A549 (cell line): ENCODE measurements at places on chromosomes 13 and 19. TPM values are rescaled to one million over a fixed set of nuclear protein-coding genes. Genes with fewer than 3 reads are reported as not detected.

DNA sequence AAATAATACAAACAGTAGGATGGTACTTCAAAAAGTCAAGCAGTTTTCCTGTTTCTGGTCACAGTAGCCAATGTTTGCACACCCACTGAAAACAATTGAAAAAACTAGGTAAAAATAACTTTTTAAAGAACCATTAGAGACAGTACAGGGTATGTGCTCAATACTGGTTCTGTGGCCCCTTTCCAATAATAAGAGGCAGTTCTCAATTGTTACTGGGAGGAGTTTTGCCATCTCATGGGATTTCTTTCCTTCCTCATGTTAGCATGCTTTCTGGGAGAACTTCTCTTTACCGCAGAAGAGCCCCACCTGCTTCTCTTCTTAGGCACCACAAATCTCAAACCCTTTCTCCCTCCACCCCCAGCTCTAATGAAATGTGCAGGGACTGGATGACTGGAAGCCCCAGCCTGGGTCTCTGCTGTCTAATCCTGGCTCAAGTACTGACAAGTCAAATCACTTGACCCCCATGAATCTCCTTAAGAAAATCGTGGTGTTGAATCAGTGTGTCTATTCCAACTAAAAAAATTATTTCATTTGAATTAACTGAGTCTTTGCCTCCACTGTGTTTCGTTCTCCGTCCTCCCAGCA, 14.6 kb downstream of the METTL21C start:
- DNase-seq, result no peak

- no peak for DNase-seq
These were observed 133.4 kb upstream of the FNDC3A start for GRCh38 chr13:48842316-48842715.

DNA sequence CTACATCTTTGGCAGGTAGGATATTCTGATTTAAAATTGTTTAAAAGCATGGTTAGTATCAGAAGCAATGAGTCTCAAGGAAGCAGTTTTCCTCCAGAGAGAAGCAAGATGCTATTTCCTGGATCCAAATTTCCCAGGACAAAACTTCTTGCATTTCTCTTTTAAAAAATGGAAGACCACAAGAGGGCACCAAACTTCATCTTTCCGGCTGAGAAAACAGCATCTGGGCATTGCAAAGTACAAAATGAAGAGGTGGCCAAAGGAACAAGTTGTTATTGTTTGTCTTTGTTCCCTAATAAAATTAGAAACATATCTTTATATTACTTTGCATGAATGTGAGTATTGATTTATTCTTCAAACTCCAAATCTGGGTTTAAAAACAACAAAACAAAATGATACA, 60.0 kb upstream of the LRCH1 start:
- DNase-seq, result peak; percentile 11

DNA sequence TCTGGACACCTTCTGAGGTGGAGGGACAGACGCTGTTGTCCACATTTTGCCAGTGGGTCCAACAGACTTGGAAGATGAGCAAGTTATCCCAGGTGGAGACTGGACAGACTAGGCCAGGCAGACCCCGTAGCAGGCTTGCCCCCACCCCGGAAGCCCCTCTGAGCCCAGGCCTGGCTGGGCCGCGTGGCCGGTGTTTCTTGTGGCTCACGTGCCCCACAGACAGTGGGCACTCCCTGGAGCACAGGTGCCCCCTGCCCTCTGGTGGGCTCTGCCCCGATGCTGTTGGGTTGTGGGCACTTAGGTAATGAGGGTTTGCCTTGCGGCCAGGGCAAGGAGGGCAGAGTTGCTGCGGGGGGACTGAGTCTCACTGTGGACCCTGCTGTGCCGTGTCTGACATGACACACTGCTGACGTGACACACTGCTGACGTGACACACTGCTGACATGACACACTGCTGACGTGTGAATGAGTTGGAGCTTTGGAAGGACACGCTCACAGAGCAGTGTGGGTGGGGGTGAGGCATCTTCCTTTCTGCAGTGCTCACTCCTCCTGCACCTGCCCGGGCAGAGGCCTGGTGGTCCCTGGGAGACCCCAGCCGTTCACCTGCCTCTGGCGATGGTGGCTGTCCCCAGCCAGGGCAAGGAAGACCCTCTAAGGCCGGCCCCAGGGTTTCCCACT, 25.1 kb downstream of the DOT1L start:
- DNase-seq, result no peak

- DNase-seq, result no peak
These were observed 35.4 kb downstream of the ZNF787 start for GRCh38 chr19:56085571-56086275.

DNA sequence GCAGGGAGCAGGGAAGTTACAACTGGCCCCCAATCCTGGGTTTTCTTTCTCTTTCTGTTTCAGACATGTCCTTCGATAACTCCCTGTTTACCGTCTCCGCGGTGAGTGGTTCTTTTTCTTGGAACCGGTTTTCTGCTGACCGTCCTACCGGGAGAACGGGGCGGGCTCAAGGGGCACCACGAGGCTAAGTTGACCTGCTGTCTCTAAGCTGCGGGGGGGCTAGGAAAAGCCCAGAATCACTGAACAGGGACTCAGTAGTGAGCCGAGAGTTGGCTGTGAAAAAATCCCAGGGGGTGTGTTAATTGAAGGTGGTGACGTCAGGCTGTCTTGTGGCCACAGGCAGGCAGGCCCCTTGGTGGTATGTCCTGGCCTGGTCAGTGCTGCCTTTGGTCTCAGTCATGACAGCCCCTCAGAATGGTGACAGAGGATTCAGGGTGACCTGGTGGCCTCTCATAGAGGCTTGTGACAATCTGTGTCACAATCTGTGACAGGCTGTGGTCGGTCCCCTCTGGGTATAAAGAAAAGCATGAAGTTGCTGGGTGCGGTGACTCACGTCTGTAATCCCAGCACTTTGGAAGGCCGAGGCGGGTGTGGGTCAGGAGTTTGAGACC, 8.1 kb upstream of the CARM1 start:
- DNase-seq, result no peak

DNA sequence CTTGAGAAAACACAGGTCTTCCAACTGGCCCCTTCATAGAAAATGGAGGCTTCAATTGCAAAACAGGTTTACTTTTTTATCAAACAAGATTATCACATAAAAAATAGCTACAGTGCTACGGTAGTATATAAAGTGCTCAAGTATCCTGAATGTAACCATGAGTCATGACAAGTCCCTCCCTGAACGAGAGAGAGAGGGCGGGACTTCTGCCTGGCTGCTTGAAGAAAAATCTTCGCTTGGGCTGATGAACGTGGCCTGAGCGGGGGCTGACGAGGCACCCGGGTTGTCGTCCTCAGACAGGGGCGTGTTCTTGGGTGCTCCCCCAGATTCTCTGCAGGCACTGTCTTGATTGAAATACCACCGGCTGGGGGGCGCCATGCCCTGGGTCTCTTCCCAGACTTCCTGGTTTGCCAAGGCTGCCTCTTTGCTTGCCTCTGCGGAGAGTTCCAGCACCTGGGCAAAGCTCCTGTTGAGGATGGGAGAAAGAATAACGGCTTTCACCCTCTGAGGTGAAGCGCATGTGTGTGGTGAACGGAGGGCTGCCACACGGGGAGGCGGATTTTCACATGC, 23.2 kb upstream of the CPAMD8 start:
- peak; percentile 16 for DNase-seq

DCT gene
- not detected in 3 replicates for polyA plus RNA-seq

NAPA gene
- 92.5 to 101 TPM (median 94.2 TPM) in 3 replicates for polyA plus RNA-seq

DNA sequence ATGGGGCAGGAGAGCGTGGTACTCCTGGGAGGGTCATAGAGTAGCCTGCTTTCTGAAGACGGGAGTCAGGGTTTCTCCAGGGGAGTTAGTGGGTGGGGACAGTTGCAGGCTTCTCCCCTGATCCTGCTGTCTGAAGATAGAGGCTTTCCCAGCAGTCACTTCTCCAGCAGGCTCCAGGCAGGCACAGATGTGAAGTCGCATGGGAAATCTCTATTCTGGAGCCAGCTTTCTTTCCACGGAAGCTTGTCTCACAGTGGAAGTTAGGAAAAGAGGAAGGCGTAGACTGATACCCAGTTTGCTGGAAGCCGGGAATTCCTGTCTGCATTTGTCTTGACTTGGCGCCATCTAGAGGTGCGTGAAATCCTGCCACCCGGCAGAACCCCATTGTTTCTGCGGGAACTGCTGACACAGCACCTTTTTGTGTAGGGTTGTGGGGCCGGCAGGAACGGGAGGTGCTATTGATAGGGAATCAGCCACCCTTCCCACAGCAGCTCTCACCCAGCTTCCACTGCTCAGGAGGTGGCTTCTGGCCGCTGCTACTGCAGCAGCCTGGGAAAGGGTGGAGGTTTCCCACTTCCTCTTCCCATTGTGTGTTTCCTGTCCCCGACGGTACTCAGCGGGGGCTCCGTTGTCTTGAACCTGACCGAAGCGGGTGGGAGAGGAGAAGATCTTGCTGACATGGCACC, 28.5 kb upstream of the NPAS1 start:
- DNase-seq, result peak; percentile 77

GRCh38 chr19:49064029-49064629, 489 bp downstream of the NTF4 start:
- no peak for DNase-seq

DNA sequence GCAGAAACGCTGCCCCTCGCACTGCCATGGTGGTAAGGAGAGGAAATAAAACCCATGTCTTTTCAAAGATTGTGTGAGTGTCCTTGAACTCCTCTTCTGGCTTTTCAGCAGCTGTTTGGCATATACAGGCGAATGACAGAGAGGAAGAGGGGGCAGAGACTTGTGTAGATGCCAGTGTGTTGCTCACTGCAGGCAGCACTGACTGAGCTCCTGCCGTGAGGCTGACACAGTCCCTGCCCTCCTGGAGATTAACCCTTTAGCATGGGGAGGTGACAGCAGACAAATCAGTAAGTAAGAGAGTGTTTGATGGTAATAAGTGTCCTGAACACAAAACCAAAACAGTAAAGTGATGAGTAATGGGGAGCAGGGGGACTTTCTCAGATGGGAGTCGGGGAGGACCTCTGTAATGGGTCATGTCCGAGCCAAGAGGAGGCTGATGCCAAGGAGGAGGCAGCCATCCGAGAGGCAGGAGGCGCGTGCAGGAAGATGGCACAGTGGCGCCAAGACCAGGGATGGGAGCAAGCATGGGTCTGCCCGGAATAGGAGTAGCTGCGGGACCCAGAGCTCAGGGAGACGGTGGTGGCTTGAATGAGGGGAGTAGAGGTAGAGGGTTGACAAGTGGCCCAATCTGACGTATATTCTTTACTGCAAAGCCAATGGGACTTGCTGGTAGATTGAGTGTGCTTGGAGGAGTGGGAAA, 182.2 kb downstream of the FOXO1 start:
- DNase-seq, result no peak

DNA sequence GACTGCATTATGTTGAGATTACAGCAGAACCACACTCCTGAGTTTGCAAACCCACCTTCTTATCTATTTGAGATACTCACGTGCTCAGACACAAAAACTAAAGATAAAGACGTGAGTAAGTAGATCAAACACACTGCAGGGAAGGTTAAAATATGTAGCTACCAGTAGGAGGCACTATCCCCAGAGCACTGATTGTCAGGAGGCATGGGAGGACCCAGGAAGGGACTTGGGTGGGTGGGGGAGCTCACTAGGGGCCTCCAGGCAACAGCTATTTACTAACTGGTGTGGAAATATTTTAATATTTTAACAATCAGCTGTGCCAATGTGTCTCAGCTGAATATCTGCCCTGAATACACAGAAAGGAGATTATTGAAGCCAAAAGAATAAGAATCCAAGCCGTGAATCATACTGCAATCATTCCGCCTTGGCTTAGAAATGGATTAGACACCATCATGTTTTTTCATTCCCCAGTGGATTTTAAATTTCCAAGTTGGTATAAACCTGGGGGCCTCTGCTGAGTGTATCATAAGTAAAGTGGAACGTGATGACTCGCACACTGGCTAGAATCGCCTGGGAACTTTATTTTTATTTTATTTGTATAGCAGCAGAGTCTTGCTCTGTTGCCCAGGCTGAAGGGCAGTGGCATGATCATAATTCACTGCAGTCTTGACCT, 73.2 kb upstream of the CACNA1A start:
- DNase-seq, result no peak

- DNase-seq, result no peak
These were observed 8.6 kb upstream of the CNOT3 start for GRCh38 chr19:54128796-54129616.

DNA sequence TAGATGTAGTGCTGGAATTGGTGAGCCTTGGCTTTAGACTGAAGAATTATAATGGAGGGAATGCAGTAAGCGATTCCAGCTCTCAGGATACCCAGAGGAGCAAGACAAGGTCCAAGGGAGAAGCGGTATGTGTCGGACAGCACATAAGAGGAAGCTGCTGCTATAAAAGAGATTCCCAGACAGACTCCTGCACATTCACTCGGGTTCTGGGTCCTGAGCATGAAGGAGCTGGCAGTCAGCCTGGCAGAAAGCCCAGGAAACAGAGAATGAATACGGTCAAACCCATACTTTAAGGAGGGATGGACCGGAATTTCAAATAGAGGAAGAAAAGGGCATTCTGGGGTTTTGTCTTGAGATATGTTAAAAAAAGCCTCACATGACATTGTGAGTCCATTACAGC, 308.3 kb downstream of the DNAJC15 start:
- DNase-seq, result no peak

DNA sequence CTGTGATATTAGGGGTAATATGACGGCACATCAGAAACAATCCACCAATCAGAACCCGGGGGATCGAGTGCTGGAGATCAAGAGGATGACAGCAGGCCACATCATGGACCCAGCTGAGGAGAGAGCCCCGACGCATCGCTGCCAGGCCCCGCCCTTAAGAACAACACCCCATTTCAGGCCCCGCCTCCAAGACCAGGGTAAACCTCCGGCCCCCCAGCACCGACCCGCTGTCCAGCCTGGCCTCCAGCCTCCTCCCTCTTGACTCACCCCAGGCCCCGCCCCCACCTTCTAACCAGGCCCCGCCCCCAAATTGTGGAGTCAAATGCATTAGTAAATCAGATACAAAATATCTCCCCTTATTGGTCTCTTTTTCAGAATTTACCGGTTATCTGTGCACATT, 4.7 kb upstream of the ZNF611 start:
- no peak for DNase-seq

GRCh38 chr13:31092646-31093045, 69.1 kb downstream of the HSPH1 start:
- DNase-seq, result no peak
